ENCODE measurements at places on chromosomes 5 and 9. TPM values are rescaled to one million over a fixed set of nuclear protein-coding genes. Genes with fewer than 3 reads are reported as not detected.

The CYFIP2 gene
- total RNA-seq, result 57.9 TPM

The SPATA9 gene
- total RNA-seq, result 0.20 TPM

The GADD45G gene
- 0.20 TPM for total RNA-seq

The RETREG1 gene
- total RNA-seq, result 175 TPM

The PPP3R2 gene
- not detected for total RNA-seq
